ENCODE measurements at places on chromosomes 1 and 21.

GRCh38 chr1:165011991-165012531, 344.5 kb downstream of the LMX1A start:
- no peak for DNase-seq

DNA sequence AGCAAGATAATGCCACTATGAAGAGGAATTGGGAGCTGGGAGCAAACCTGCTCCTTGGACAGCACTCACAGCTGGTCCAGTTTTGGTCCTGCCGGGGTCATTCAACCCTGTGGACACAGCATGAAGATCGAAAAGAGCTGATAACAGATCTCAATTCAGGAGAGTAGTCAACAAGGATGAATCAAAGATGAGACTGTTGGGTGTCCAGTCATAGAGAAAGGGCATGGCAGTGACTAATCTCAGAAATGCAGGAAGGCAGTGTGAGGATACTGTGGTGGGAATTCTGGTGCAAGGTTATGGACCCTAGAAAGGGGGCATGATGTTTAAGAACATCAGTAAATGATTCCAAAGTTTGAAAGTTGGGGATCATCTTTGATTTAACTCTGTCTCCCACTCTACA, 261.4 kb upstream of the ZP4 start:
- DNase-seq: no peak

GRCh38 chr1:47514229-47514628, 76.4 kb downstream of the FOXD2 start:
- no peak for DNase-seq

DNA sequence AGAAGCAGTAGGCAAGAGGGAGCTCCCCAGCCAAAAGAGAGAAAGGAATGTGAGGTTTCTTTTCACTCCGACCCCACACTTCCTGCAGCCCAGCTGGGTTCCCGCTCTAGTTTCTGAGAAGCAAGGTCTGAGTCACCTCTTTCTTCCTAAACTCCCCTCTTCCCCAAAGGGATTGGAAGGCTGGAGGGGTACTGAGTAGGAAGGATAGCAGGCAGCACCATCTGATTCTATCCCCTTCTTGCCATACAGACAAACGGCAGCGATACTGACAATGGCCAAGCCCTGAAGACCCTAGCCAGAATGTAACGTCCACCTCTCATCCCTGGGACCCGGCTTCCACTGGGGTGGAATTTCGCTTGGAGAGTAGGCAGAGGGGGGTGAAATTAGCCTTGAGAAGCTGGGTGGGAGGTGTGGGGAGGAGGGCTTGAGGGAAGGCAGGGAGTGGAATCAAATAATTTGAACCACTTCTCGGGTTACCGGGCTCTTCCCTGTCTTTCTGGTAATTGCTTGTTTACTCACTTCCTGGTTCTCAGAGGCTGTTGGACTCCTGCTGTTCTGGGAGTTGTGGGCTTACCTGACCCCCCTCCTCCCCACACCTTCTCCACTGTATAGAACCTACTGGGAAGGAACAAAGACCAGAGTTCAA, 13.2 kb downstream of the IER5 start:
- DNase-seq: no peak

DNA sequence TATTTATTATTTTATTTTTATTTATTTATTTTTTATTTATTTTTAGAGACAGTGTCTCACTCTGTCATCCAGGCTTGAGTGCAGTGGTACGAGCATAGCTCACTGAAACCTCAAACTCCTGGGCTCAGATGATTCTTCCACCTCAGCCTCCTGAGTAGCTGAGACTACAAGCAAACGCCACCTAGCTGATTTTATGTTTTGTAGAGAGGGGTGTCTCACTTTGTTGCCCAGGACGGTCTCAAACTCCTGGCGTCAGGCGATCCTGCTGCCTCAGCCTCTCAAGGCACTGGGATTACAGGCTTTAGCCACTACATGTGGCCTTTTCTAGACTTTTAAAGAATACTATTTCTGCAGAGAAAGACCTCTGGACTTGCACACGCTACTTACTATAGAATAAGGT, 61.3 kb upstream of the C1orf53 start:
- no peak for DNase-seq

GRCh38 chr1:33727310-33727709, 136.6 kb upstream of the HMGB4 start:
- no peak for DNase-seq

DNA sequence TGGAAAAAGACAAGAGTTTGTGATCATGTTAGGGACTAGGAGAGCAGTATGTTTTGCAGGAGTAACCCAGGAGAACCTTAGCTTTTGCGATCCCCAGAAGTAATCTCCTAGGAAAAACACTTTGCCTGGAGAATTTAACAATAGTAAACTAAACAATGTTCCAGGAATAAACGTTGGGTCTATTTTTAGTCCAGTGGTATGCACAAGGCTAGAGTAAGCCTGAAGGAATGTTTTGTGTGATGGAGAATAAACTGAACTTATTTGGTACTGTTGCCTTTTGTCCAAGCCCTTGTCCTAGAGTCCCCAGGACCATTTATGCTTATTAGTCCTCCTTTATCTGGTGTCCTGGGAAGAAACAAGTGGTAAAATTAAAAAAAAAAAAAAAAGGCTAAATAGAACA, 28.7 kb upstream of the RGS5 start:
- DNase-seq: no peak

DNA sequence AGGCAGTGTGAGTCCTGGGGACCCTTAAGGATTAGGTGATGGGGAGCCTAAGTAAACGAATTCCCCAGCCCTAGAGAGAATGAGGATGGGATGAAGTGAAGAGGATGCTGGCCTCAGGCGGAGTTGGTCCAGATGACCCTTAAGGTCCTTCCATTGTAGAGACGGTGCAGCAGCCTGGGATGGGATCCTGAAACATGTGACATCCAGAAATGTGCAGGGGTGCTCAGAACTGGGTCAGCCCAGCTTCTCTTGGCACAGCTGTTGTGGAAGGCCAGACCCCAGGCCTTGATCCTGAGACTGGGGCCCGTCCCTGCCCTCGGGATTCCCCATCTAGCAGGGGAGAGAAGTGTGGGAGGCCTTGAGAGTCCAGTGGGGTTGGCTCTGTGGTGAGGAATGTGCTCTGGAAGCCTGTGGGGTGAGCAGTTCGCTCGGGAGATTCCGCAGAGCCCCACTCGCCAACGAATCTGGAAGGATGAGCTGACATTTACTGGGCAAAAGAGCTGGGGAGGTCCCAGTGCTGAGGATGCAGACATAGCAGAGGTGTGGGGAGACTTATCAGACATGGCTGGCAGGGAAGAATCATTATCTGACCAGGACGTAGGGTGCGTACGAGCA, 28.1 kb downstream of the A3GALT2 start:
- no peak for DNase-seq

GRCh38 chr1:72278461-72278860, 3.9 kb downstream of the NEGR1 start:
- no peak for DNase-seq

GRCh38 chr1:25128121-25128621, 104.1 kb downstream of the SYF2 start:
- no peak for DNase-seq
